ENCODE measurements at places on chromosomes 11 and 22. TPM values are rescaled to one million over a fixed set of nuclear protein-coding genes. Genes with fewer than 3 reads are reported as not detected.

DNA sequence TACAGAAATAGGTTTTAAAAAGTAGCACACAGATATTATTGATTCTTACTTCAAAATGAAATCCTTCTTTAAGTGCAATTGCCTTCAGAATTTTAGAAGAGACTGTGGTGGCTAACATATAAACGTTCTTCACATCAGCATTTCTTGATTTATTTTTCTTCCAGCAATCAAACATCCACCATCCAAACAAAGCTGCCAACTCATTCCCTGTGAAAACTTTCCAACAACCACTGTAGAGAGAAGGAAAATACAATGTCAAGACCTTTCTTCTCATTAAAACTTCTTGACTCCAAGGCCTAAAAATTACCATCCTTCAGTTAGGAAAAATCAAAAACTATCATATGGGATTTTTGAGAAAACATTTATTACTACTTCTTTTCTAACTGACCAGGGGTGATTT lies 34.0 kb upstream of the P4HA3 start:
- DNase-seq: no peak

GRCh38 chr11:67119585-67120391 lies 725 bp downstream of the KDM2A start:
- DNase-seq: peak; percentile 64

- no peak for DNase-seq
Observed at GRCh38 chr11:103344886-103345285, 235.7 kb downstream of the DYNC2H1 start.

- no peak for DNase-seq
Observed at GRCh38 chr11:46381819-46382645, 563 bp downstream of the MDK start.

DNA sequence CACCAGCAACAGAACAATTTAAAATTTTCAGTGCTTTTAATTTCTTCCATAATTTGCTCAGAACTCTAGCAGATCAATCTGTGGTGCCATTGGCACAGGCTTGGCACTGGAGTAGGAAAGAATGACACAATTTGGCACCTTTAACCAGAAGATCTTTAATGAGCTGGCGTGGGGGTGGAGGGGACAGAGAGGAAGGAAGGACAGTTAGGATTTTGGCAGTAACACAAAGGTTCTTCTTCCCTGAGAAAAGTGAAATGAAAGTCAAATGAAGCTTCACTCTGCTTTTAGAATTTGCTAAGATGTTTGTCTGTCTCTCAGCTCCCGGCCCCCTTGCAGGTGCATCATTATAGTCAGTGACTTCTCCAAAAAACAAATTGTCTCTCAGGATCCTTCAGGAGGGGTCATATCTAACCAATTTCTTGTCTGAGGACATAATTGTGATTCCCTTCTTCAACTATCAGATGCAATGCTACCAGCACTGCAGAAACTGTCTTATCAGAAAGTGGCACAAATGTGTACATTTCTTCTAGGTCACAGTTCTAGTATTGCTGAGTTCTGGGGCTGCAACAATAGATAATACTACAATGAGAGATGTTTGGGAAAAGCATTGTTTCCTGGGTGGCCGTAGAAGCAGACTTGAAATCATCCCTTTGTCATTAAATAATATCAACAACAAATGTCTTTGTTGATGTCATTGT lies 66.8 kb downstream of the CSTPP1 start:
- no peak for DNase-seq

DNA sequence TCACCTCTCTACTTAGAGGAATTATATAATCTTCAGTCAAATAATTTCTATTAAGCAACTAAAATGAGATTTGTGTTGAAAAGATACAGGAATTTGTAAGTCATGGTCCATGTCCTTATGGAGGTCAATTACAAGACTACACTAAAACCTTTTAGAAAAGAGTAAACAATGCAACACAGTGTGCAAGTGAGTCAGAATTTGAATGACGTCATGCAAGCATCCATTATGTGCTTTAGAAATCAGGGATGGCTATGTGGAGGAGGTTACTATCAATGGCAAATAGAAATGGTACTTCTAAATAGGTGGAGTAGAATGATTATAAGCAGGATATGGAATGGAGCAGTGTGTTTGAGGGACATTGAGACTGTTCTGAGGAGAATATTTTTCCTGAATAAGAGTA lies 16.6 kb downstream of the OR10D3 start:
- no peak for DNase-seq

DNA sequence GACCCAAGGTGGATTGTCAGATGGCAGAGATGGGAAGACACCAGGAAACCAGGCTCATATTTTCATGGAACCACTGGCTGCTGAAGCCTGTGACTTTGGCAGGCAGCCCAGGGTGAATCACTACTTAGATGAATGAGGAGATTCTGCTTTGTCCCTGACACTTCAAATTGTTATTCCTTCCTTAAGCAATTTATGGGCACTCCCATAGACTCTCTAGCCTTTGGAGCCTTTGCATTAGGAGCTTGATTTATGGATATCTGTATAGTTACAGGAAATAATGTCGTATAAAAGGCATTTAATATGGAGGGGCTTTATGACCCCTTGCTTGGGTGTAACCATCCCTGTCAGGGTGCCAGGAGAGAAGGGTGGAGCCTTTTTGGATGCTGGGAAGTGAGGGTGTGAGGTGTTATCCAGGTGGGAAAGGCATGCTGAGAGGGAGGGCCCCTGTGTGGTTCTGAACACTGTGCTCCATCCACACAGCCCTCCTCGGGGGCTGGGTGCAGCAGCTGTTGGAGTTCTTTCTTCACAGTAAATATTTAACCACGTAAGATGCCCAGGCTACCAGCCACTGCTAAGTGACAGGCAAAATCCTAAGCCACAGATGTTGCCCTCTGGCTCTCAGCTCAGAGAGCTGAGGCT lies 35.3 kb downstream of the IL18 start:
- peak; percentile 66 for DNase-seq

- no peak for DNase-seq
Observed at GRCh38 chr11:61787928-61788491, 4.4 kb downstream of the TMEM258 start.

DNA sequence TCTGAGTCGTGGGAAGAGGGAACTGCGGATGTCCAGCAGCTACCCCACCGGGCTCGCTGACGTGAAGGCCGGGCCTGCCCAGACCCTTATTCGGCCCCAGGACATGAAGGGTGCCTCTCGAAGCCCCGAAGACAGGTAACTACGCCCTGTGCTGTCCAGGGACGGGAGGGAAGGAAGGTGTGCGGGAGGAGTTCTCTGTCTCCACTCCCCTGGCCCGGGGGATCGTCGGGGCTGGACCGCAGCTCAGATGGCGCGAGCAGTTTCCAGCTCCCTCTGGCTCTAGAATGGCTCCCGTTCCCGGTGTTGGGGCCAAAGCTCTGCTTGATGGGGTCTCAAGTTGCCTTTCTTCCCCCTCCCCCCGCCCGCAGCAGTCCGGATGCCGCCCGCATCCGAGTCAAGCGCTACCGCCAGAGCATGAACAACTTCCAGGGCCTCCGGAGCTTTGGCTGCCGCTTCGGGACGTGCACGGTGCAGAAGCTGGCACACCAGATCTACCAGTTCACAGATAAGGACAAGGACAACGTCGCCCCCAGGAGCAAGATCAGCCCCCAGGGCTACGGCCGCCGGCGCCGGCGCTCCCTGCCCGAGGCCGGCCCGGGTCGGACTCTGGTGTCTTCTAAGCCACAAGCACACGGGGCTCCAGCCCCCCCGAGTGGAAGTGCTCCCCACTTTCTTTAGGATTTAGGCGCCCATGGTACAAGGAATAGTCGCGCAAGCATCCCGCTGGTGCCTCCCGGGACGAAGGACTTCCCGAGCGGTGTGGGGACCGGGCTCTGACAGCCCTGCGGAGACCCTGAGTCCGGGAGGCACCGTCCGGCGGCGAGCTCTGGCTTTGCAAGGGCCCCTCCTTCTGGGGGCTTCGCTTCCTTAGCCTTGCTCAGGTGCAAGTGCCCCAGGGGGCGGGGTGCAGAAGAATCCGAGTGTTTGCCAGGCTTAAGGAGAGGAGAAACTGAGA lies 1.4 kb downstream of the ADM start:
- DNase-seq: no peak

DNA sequence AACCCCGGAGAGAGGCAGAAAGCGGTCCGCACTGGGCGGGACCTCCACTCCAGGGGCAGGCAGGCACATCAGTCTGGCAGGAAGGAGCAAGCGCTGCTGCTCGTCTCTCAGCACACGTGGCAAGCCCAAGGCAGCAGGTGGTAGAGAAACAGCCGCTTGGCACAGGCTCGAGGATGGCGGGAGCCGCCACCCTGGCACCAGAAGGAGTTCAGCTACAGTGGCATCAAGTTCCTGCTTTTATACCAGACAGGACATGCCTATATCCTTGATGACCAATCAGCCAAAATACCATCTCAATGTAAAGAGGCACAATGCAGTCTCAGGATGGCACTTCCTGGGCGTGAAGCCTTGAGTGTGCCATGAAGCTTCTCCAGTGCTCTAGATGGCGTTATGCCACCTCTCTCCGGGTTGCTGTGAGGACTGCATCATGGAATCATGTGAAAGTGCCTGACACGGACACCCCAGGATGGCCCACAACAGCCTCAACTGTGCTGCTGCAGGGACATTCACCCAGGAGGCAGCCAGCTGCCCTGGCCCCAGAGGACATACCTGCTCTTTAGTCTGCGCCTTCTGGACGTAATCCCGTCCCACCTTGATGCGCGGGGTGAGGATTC lies 64.8 kb downstream of the APOL1 start:
- DNase-seq: no peak

DNA sequence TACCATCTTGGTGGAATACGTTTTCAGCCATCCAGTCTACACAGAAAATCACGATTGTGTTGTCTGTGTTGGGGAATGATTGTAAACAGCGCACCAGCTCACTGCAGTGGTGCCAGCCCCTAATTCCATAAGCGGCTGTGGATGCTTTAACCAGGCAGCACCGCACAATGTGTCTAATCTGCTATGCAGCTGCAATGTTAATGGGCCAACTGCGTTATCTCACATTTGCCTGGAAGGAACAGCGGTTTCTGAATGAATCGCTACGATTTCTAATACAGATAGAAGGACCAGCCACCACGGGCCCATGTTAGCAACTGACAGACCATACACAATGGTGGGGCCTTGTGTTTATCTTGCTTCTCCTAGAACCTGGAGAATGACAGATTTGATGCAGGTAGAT lies 384.5 kb upstream of the KIRREL3 start:
- DNase-seq: no peak

DNA sequence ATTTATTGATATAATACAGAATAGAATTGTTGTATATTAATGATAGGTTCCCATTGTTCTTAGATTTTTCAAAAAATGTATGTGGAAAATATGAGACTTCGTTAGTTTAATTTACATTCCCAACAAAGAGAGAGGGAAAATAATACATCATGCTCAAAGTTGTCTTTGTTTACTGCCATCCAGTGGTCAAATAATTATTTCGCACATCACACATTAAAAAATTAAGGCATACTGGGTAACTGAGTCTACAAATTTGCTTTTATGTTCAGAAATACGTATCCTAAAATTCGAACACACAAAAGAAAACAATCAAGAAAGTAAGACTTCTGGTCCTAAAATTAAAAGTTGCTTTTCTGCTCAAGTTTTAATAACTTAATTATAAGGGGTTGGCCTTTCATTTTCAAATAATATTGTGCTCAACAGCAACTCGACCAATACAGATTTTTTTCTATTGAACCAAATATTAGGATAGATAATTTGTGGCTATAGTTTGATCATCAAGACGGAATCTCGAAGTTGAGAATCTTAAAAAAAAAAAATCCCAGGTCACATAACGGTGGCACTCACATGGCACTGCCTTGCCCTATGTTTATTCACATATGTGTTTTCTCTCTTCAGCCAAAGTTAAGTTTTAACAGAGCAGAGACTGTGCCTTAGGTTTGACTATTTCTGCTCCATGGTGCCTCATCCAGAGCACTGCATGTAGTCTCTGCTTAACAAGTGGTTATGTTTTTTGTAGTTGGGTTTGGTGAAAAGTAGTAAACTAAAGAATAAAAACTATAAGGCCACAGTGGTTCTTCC lies 12.3 kb downstream of the PDGFD start:
- DNase-seq: no peak

DNA sequence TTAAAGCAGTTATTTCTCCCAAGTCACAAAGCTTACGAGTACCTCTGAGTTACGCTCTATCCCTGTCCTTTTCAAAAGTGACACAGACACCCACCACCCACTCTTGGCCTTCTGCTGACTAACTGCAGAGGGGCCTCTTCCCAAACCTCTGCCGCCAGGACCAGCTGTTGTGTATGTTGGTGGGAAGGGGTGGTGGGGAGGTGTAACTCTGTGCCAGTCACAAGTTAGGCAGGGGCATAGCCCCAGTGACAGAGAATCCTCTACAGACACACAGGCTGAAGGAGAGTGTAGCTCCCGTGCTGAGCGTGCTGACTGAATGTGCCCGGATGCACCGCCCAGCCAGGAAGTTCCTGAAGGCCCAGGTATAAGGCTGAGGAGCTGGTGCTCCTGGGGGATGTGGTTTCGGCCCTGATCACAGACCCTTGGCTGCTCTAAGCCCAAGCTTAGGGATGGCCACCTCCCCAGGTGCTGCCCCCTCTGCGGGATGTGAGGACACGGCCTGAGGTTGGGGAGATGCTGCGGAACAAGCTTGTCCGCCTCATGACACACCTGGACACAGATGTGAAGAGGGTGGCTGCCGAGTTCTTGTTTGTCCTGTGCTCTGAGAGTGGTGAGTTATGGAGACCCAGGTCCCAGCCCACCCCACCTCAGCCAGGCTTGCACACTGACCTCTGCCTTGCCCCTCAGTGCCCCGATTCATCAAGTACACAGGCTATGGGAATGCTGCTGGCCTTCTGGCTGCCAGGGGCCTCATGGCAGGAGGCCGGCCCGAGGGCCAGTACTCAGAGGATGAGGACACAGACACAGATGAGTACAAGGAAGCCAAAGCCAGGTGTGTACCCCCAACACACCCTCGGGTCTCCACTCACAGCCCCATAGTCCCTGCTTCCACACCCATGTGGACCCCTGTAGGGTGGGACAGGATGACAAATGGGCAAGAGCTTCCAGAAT lies 4.9 kb downstream of the RIC8A start:
- DNase-seq: peak; percentile 46

GRCh38 chr11:92253945-92254344 lies 29.3 kb downstream of the FAT3 start:
- no peak for DNase-seq

DNA sequence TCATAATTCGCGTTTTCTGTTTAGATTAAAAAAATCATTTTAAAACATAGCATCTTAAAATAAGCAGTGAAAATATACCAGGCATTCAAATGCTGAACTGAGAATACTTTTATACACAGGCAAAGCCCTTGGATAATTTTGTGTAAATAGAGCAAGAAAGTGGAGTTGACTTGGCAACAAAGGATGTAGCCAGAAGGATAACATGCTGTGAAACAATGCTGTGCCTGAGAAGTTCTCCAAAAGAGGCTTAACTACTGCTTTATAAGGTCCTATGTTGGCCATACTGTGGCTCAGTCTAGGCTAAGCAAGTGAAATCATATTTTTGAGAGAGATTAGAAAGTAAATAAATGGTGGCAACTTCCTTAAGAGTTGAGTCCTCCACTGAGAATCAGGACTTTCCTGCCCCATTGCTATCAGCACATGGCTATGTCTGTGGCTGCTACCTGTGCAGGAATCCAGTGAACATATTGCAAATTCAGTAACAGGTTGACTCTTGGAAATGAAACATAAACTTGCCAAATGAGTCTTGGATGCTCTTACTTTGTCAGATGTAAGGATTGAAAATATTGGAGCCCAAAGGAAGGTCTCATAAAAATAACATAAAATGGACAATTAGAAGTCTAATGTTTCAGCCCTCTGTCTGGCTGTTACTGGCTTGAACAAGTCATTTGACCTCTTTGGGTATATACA lies 448.9 kb downstream of the LRRC4C start:
- DNase-seq: no peak

The BCR gene
- total RNA-seq: 101 TPM

The RFPL3 gene
- total RNA-seq: not detected

The RASSF7 gene
- total RNA-seq: 7.5 TPM

The GRK3 gene
- total RNA-seq: 13.5 TPM

The OR8D1 gene
- total RNA-seq: not detected

The POLD3 gene
- 15.9 TPM for total RNA-seq

The HEPHL1 gene
- not detected for total RNA-seq

The MOV10L1 gene
- total RNA-seq: 1.6 TPM
